ENCODE measurements at places on chromosomes 1 and 21. TPM values are rescaled to one million over a fixed set of nuclear protein-coding genes. Genes with fewer than 3 reads are reported as not detected.

DNA sequence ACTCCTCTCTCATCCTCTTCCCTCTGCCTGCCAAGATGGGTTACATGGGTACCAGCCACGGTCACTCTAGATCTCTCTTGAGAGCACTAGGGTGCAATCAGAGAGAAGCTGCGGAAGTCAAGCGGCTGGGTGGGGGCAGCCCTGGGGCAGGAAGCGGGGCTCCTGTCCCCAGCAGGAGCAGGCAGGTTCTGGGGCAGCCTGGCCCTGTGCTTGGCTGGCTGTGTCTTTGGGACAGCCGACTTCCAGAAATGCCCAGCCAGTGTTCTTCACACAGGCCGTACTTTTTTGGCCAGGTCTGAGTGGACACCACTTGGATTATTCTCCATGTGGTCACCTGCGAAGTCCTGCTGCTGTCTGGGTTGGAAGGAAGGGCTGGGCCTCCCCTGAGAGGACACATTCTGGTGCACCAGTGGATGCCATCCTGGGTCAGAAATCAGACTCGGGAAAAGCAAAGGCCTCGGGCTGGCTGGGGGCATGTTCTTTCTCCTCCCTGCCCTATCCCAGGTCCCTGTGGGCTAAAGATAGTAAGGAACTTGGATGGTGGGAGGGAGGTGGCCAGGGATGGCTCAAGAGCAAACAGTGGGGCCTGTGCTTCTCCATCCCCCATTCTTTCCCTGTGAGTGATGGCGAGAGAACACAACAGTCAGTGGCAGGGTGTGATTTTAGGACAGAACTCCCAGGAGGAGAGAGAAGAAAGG lies 93.7 kb downstream of the ITPKB start:
- no peak for DNase-seq

- no peak for DNase-seq
These were observed 365.5 kb upstream of the RUNX1 start for GRCh38 chr21:35414507-35415139.

DNA sequence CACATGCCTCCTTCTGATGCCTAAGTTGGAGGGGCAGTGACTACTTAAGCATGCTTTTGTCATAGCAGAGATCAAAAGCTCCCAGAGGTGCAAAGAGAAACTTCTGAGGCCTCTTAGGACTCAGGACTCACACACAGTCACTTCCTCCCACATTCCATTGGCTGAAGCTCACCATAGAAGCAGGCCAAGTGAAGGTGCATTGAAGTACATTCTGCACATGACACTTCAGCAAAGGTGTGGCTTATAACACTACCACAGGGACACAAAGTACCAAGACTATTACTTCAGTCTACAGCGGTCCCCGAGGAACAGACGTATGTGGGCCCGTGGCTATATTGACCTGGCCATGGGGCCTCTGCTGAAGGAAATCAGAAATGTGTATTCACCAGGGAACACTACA lies 2.5 kb upstream of the POGK start:
- DNase-seq = no peak

Gene CDC42
- total RNA-seq = 251 TPM

Gene CHAF1B
- total RNA-seq = 16.4 TPM

Gene COG2
- total RNA-seq = 46.9 TPM

Gene TDRD5
- 0.52 TPM for total RNA-seq

Gene SPRR1A
- not detected for total RNA-seq
